ENCODE measurements at places on chromosomes 16 and 17.

DNA sequence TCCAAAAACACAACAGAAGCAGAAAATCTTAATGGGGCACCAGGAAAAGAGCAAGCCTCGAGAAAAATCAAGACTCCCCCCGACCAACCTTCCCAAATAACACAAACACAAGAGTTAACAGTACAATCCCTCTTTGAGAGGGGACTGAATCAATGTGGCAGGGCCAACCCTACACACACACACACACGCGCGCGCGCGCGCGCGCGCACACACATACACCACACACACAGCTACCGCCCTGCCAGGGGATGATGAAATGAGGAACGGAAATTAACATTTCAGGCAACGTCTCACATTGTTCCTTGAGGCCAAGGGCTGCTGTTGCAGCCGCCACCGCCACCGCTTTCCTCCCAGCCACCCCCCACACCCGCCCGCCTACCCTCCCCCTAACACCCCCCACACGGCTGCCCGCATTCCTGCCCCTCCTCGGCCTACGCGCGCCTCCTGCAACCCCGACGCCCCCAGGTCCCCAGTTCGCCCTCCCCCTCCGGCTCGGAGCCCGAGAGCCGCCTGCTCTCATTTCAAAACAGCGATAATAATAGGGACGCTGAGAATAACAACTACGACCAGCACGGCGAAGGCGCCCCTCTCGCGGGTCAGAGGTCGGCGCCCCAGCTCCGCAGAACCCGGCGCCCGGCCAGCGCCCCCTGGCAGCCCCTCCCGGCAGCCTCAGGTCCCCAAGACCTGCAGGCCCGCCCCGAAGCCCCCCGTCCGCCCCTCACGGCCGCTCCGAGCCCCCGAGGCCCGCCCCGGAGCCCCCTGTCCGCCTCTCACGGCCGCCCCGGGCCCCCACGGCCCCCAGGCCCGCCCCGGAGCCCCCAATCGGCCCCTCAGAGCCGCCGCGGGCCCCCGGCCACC, 1.1 kb downstream of the ANKRD11 start:
- DNase-seq, result peak; percentile 95

GRCh38 chr16:30794634-30795033, 7.6 kb upstream of the ZNF629 start:
- DNase-seq, result no peak

DNA sequence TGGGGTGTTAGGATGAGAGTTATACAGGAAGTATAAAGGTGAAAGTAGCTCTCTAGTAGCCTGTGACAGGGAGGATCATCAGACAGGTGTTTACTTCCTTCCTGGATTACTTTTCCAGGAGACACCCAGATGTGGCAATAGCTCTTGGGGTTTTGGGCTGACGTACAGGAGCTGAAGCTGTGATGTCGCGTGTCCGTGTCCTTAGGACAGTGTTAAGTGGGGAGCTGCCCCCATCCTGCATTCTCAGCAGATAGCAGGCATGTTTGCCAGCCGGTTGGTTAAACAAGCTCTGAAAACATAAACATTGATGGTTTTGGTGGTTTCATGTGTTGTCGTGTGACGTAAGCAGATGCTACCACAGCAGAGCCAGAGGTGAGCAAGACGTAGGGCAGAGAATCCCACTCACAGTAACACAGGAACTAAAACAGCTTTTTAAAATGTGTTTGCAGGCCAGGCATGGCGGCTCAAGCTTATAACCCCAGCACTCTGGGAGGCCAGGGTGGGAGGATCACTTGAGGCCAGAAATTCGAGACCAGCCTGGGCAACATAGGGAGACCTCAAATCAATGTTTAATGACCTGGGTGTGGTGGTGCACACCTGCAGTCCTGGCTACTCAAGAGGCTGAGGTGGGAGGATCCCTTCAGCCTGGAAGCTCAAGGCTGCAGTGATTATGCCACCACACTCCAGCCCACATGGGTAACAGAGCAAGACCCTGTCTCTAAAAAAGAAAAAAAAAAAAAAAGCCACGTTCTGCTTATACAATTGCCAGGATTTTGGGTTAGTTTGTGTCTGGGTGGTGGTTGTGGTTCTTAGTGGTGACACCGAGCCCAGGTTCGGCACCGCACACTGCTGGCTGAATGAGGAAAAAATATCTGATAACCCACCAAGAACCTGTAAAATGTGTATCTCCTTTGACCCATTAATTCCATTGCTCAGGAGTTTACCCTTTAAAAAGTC, 18.2 kb upstream of the IL17C start:
- no peak for DNase-seq

DNA sequence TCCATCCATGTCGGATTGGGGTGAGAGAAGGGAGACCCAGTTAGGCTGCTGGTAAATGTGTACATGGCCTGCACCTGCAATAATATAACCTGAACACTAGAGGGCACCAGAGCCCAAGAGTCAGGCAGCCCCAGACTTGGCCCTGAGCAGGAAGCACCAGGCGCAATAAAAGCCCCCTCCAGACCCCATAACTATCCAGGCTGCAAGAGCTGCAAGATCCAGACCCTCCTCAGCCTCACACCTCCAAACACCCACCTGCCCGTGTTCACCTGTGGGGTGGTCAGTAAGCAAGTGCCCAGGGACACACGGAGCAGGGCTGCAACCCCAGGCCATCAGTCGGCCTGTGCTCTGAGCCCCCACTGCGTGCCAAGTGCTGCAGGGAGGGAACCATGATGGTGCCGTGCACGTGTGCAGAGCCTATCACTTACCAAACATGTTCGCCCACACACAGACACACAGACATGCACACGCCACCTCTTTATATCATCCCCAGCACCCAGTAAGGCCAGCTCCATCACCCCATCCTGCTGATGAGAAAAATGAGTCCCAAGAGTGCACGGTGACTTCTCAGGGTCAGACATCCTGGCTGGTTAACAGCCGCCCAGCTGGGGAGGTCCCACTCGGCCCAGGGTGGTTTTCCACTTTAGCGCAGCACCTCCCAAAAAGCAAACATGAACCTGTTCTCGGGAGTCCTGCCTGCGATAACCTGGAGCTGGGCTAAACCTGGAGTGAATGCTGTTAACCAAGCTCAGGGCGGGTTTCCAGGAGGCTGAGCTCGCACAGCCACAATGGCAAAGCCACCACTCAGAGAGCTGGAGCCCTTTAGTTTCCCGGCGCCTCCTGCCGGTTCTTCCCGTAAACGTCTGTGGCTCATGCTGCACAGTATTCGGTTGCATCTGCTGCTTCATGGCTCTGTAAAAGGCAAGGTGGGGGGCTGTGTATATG, 439.8 kb downstream of the SOX9 start:
- DNase-seq, result peak; percentile 51

DNA sequence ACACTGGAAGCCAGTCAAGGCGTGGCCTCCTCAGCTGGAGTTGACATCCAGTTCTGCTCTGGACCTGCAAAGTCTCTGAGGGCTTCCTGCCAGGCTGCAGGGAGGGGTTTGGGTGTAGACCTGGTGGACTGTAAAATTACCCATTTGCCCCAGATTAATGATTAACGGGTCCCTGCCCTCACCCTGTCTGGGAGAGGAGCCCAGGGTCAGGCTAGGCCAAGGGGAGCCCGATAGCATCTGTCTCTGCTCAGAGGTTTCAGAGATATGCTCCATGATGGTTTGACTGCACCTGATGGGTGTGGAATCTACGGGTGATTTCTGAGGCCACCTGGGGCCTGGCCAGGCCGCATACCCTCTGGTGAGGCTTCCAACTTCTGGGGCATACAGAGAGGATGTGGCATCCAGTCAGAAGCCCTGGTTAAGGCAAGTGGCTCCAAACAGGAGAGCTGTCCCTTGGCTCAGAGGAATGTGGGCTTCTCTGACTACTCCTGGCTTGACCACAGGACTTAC, 11.2 kb downstream of the PPY start:
- no peak for DNase-seq

DNA sequence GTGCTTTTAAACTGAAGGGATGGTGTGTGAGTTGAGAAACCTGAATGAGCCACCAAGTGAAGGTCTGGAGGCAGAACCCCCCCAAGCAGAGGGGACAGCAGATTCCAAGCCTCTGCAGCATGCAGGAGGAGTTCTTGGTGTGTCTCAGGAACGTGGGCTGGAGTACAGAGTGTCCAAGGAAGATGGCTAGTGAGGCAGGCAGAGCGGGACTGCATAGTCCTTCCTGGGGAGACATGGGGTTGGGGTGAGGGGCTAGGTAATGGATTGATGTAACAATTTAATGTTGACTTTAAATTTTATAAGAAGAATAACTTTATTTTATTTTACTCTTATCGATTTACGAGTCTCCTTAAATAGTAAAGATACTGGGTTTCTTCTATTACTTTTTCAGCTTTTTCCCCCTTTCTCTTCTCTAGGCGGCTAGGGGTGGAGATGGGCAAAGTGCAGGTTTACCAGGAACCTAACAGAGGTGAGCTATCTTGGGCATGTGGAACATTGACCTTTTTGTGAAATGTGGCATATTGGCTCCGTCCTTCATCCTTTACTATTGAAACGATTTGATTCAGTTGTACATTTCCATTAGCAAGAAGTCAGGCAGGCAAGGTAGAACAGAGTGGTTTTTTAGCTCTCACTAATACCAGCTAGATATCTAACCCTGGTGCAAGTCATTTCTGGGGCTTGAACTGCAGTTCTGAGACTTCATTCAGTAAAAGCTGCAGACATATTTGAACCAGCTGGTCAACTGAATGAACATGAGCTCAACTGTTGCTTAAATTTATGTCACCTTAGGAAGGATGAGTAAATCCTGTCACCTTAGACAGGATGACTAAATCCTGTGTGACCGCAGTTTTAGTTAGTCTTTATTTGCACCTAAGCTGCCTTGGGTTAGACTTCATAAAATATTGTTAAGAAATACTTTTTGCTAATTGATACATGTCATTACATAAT, 9.2 kb downstream of the PRPSAP2 start:
- no peak for DNase-seq

DNA sequence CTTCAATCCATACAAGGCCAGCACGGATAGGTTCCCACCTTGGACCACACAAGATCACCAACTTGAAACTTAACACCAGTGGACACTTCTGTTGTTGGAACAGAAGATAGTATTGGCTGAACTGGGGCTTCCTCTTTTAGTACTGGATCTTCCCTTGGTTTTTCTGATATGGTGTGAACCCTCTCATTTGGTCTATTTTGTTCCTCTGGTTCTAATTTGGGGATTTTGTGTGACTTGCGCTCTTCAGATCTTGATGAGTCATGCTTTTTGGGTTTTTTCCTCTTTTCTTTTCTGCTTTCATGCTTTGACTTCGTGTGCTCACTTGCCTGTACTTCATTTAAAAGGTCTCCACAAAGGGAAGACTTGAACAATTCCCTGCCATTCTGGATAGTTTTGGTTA, 39.0 kb downstream of the SOST start:
- no peak for DNase-seq

- DNase-seq, result no peak
These were observed 27.1 kb downstream of the GINS3 start for GRCh38 chr16:58419241-58419990.

- DNase-seq, result peak; percentile 29
These were observed 477 bp downstream of the NTAN1 start for GRCh38 chr16:15055141-15056053.

DNA sequence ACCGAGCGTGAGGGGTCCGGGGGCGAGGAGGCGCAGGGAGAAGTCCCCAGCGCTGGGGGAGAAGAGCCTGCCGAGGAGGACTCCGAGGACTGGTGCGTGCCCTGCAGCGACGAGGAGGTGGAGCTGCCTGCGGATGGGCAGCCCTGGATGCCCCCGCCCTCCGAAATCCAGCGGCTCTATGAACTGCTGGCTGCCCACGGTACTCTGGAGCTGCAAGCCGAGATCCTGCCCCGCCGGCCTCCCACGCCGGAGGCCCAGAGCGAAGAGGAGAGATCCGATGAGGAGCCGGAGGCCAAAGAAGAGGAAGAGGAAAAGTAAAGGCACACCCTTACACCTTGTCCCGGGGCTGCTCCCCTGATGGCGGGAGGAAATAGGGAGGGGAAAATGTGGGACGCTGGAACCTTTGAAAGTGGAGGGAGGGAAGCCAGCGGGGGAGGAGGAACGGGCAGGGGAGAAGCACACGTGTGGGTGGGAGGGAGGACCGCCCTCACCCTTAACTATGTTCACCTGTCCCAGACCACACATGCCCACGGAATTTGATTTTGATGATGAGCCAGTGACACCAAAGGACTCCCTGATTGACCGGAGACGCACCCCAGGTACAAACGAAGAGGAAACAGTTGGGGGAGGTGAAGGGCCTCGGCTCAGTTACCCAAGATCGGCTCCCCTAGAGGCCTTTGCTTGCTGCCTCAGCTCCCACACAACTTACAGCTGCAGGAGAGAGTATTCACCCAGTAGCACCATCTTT, 916 bp downstream of the PAGR1 start:
- DNase-seq, result peak; percentile 76

GRCh38 chr17:40108970-40109824, 8.8 kb upstream of the NR1D1 start:
- DNase-seq, result no peak

DNA sequence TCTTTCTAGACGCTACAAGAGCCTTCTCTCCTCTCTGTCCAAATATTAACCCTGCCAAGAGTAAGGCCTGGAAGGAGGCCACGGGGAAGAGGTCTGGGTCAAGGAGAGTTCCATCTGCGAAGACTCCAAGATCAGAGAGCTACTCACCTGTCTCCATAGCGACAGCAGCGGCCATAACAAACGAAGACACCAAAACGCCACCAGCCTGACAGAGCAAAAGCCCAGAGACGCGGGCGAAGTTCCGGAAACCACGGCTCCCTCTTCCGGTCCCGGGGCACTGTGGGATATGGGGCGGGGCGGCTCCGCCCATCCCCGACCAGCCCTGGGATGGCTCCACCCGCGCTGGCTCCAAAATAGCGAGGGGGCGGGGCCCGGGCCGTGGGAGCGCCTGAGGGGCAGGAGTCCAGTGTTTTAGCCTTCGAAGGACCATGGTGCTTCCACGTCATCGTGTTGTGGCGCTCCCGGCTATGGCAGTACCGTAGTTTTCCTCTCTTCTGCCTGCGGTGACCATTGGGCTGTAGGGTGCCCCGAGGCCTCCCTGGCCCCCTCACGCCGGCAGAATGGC, at the start of the genes C17orf100 and MED31:
Gene C17orf100, plus strand, starts transcription at position 409 of the 565 bp plus-strand sequence. Its CDS starts 152 bp downstream, at position 561.
Gene MED31, minus strand, starts transcription at position 252 of the 565 bp plus-strand sequence. Its CDS starts 77 bp downstream, at position 175.
- DNase-seq, result peak; percentile 96

- DNase-seq, result peak; percentile 89
These were observed 11.3 kb downstream of the OSBPL7 start for GRCh38 chr17:47810200-47810821.

DNA sequence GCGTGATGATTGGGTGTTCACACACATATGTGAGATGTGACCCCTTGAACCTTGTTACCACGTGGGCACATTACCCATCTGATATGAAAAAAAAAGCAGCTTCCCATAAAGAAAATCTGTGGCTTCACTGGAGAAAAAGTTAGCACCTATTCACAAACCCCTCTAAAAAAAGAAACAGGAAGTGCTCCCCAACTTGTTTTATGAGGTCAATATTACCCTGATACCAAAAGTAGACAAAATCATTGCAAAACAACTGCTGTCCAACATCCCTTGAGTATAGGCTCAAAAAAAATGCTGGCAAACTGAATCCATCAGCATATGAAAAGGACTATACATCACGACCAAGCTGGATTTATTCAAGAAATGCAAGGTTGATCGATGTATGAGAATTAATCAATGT, 99.7 kb upstream of the RBL2 start:
- DNase-seq, result no peak

GRCh38 chr16:69818891-69819545, 56.9 kb downstream of the WWP2 start:
- DNase-seq, result no peak

GRCh38 chr16:46783800-46784199, 35.7 kb upstream of the MYLK3 start:
- DNase-seq, result no peak
